ENCODE measurements at places on chromosomes 3 and 15.

- peak; percentile 48 for DNase-seq
Measured at GRCh38 chr3:141275032-141275422, 43.4 kb downstream of the PXYLP1 start.

DNA sequence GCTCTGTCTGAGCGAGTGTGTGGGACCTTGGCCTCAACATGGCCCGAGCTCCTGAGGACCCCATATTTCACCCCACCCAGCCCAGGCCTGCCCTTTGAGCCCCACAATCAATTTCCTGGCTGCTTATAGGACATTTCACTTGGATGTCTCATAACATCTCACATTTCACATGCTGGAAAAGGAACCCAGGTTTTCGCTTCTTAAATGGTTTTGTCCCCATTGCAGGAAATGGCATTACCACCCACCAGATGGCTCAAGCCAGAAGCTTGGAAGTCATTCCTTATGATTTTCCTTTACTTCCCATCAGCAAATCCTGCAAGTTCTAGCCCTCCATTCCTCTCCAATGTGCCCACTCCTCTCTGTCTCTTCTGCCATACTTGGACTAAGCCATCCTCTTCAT, 14.9 kb downstream of the ITGA11 start:
- DNase-seq: no peak

DNA sequence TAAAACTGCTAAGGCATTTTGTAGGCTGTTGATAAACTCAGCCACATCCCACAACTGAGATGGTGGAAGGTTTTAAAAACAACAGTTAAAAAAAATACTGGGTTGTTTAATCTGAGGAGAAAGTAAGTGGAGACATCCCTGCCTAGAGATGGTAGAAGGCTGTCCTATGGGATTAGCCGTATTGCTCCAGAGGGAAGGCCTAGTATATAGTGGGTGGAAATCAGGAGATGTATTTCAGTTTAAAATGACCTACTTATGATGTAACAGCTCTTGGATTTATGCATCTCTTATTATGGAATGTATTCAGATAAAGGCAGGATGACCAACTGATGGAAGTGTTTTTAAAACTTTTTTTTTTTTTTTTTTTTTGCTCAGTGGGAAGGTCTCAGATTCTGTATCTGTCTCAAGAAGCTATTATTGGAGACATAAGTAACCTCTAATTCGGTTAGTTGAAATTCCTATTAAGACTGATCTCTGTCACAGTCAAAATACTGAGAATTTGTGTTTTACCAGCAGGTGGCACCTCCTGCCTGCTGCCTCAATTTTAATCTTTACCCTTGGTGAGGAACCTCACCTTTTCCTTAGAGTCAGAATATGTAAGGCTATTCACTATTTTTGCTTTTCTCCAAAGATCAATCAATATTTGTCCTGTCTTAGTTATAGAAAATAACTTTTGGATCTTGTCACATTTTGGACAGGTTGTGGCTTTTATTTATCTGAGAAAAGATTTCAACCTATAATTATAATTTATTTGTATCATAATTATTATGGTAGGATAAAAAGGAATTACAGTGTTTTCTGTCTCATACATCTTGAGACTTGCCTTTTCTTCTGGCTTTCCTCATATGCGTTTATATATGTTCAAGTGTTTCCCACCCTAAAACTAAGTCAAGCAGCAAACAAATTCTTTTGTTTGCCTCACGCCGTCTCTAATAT, 63.0 kb downstream of the VPS8 start:
- no peak for DNase-seq

DNA sequence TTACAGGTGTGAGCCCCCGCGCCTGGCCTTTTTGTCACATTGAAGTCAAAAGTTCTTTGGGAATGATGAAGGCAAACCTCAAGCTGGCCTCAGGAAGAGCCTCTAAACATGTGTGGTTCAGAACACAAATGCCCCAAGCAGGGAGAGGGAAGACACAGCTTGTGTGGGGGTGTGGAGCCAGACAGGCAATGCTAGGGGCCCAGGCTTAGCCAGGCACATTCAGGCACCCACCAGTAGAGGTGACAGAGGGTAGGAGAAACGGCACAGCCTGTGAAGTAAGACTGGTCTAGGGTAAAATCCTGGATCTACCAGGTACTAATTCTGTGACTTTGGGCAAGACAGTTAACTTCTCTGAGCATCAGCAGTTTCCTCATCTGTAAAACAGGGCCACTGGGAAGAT, 3.5 kb downstream of the HDC start:
- no peak for DNase-seq

GRCh38 chr3:176848431-176849214, 348.7 kb downstream of the TBL1XR1 start:
- DNase-seq: peak; percentile 50

DNA sequence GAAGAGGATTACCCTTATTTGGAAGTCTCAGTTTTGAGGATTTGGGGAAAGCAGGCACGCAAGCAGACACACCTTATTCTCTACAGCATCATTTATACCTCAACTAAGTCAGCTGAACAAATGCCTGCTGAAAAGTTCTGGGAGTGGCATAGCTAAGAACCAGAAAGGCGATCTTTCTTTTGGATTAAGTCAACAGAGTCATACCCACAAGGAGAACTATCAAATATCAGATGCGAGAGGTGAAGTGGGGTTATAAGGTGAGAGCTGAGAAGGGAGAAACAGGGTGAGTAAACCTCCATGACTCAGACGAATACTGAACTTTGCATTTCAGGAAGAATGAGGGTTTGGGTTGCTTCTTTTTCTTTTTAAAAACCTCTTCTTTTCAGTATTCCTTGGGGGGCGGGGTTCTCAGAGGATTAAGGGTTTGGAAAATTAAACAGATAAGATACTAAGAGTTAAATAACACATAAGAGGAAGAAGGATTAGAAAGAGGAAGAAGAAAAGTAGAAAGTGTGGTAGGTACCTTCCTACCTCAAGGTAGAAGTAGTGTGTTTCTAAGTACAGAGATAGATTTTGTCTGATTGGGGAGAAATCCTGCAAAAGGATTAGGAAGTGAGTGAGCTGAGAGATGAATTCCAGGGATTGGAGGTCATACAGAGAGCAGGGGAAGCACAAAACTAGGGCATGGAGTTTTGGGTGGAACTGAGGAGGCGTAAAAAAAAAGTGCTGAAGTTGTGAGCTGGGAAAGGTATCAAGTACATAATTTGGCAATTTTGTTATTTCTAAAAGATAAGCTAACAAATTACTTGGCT, 41.3 kb upstream of the ICE2 start:
- peak; percentile 91 for DNase-seq

DNA sequence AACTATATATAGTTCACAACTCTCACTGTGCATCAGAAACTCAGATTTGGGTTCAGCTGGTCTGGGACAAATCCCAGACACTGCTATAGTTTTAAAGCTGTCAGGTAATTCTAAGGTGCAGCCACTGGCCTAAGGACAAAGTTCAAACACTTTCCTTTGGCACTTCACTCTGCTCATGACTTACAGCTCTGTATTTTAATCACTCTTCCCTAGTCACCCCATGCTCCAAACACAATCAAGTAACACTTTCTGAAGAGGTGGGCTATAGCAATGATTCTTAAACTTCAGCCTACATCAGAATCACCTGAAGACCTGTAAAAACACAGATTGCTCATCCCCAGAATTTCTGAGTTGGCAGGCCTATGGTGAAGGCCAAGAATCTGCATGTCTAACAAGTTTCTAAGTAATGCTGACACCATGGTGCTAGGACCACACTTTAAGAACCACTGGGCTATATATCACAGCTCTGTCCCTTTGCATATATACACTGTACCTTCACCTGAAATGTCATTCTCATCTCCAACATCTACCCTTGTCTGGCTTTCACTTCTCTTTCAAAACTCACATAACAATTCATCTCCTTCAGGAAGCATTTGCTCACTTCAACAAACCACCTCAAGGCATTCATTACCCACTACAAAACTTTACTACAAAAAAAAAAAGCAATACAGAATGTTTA, 21.4 kb downstream of the STAG1 start:
- no peak for DNase-seq

GRCh38 chr3:17969244-17969643, 226.8 kb upstream of the TBC1D5 start:
- DNase-seq: no peak

DNA sequence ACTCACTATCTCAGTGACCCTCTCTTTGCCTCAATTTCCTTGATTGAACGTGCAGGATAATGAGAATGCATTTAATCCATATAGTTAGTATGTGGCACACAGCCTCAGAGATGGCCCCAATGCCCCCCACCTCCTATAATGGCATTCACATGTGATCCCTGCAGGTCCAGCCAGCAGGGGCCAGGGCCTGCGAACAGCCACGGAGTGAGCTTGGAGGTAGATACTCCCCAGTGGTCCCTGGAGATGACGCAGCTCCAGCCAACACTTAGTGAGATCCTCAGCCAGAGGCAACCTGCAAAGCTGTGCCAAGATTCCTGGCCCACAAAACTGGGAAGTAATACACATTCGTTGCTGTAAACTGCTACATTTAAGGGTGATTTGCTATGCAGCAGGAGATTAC, 184.9 kb upstream of the NSMCE3 start:
- DNase-seq: no peak

GRCh38 chr3:139928708-139929505, 6.1 kb upstream of the CLSTN2 start:
- DNase-seq: no peak

- DNase-seq: no peak
Measured at GRCh38 chr3:38421679-38422336, 31.9 kb upstream of the ACVR2B start.

- no peak for DNase-seq
Measured at GRCh38 chr3:126350502-126351085, 6.6 kb downstream of the KLF15 start.

- no peak for DNase-seq
Measured at GRCh38 chr15:52221730-52222129, 30.5 kb upstream of the GNB5 start.

DNA sequence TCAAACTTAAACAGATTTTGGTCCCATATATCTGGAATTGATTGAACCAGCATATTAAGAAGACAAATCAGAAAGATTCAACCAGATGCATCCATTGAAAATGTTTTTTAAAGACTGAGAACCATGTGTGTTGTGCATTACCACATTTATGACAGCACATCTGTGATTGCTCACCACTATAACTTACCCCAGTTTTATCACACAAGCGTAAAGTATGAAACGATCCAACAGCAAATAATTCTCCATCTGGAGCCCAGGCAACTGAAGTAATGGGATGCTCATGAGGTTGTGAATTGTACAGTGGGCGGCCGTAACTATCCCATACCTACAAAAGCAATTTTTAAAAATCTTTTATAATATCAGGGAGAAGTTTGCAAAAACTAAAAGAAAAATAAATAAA, 43.2 kb downstream of the IFT80 start:
- no peak for DNase-seq

DNA sequence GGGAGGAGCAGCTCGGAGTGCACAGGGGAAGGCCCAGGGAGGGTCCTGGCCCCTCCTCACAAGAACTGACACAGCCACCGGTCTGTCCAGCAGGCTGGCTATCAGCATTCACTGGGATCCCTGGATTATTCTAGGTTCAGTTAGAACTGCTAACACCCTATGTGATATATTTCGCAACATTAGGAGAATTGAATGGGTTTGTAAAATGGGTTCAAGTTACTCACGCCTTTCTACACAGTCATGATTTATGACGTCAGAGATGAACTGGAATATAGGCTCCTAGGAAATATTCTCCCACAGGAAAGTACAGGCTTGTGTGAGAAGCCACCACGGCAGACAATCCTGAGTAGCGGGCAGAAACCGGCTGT, 969 bp upstream of the BSN start:
- DNase-seq: no peak

DNA sequence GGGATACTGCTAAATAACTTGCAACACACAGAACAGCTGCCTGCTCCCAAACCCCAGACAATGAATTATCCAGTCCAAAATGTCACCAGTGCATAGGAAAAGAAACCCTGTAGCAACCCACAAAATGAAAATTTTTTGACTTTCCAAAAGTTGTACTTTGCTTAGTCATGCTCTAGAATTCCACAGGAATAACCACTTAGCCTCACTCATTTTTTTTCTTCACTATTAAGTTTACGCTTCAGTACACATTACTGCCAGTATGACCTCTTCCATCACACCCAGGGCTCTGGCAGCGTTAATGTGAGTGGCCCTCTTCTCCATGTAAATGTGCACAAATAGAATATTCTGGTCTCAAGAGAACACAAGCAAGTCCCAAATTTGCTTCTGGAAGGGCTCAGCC, 259.8 kb downstream of the MAGI1 start:
- no peak for DNase-seq

DNA sequence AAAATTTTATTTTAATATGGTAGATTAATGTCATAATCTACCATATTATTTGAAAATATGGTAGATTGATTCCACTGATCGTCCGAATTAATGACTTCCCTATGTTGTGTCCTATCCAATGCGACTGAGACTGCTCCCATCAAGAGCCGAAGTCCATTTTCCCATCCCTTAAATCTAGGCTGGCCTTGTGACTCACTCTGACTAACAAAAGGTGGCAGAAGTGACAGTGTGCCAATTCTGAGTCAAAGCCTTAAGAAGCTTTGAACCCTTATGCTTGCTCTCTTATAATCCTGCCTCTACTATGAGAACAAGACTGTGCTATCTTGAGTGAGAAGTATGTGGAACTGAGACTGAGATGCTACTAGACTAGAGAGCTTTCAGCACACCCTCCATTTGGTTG, 387.2 kb downstream of the ROBO1 start:
- DNase-seq: no peak

DNA sequence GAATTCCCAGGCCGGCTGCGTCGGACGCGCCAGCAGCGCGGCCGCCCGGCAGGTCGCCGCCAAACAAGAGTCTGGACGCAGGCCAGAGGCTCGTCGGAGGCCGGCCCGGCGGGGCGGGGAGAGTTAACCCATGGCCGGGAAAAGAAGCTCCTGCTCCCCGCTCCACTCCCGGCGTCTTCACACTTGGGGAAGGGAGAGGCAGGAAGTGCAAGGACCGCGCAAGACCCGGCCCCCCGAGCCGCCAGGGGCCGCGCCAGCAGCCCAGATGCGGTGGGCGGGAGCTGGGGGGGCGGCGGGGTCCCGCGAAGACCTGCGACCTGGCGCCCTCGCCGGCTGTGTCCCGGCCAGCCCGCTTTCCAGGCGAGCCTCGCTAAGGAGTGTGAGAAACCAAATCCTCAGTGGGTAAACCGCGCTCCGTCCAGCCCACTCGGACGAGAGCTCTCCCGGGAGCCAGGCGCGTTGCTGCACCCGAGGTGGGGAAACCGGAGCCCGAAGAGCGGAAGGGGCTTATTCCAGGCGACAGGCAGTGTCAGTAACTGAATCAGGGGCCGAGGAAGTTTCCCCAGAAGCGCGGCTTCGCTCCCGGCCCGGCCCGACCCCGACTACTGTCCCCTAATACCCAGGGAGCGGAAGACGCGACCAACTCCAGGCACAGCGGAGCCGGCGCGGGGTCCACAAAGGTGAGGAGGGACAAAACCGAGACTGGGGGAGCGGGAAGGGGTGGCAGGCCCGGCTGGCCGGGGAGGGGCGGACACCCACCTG, 721 bp downstream of the ADAMTS7 start:
- DNase-seq: no peak

GRCh38 chr15:41429003-41429890, 12.4 kb downstream of the RTF1 start:
- DNase-seq: no peak

DNA sequence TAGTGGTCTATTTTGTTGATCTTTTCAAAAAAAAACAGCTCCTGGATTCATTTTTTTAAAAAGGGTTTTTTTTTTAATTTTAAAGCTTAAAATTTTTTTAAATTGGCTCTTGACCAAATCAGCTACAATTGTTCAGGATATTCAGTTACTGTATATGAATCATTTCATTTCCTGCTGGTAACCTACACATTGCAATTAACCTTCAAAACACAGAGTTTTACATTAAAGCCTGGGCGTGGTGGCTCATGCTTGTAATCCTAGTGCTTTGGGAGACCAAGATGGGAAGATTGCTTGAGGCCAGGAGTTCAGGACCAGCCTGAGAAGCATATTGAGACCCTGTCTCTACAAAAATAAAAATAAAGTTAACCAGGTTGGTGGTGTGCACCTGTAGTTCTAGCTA, 163.4 kb downstream of the ALDH1A2 start:
- no peak for DNase-seq
